Stimulated activated CD4-positive, alpha-beta T cell treated with anti-CD3 and anti-CD28 coated beads, Interleukin-15, amount 100 ng/mL, for 1 hour (primary cell): ENCODE measurements at places on chromosomes 7 and 10.
A peak's percentile ranks its signal among the peaks of the same experiment; 100 is the strongest.

- no peak for DNase-seq
Measured at GRCh38 chr7:86918245-86918644, 141.2 kb downstream of the ELAPOR2 start.

- no peak for DNase-seq
Measured at GRCh38 chr7:142866361-142867096, 11.7 kb downstream of the EPHB6 start.

DNA sequence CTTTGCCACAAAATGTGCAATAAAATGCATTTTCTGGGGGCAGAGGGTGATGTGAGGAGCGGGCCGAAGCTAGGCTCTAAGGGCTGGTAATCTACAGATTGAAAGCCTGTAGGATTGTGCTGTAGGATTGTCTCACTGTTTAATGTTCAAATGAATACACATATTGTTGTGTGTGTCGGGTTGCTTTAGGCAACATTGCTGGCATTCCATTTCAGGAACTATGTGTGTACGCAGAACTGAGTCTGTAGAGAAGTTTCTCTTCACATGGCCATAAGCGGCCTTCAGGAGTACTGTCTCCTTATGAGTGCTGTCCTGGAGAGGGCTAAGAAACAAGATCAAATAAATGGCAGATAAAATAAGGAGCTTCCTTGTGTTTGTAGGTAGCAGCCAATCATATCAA lies 540.2 kb downstream of the GATA3 start:
- DNase-seq = no peak

- no peak for DNase-seq
Measured at GRCh38 chr10:5887029-5887428, 2.7 kb downstream of the ANKRD16 start.

DNA sequence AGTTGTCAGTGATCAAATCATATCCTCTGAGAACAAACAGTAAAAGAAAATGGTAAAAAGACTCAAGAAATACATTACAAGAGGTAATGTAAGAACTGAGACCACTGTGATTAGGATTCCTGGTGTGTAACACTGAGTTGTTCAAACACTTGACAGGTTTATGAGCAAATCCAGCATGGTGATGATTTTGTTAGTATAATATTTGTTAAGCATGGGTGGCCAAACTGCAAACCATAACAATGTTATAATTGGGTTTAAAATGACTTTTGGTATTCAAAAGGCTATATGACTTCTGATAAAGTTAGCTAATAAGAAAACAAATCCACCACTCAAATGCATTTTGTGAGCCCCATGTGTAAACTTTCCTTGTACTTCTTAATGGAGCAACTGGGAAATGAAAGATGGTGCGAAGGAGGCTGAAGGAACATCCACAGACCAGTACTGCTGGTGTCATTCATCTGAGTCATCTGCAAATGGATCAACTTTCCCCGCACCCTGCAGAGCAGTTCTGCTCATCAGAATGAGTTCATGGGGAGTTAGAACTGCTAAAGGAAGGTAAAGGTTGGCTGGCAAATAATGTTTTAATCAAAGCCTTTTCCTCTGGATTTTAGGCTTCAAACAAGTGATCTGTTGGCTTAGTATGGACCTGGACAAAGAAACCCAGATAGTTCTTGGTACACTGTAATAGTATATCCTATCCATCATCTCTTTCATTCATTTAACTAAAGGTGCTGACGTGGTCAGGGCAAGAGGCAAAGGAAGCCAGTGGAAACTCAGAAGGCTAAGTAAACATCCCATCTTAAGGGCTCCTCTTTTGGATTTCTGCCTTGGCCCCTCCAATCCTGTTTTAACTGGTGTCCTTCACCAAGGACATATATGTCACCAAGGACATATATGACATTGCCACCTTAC lies 45.0 kb downstream of the AFAP1L2 start:
- DNase-seq = no peak

DNA sequence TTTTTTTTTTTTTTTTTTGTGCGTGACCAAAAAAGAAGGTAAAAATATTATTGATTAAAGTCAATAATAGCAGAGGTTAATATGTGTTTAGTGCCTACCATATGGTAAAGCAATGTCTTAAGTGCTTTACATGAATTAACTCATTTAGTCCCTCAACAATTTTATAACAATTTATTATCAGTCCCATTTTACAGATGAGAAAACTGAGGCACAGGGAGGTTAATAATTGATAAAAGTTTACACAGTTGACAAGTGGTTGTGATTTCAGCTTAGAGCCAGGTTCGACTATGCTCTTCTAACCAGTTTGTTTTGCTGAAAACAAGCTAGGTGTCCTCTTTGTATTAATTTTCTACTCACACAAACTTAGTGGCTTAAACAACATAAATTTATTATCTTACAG lies 67.0 kb downstream of the EXOC4 start:
- no peak for DNase-seq

DNA sequence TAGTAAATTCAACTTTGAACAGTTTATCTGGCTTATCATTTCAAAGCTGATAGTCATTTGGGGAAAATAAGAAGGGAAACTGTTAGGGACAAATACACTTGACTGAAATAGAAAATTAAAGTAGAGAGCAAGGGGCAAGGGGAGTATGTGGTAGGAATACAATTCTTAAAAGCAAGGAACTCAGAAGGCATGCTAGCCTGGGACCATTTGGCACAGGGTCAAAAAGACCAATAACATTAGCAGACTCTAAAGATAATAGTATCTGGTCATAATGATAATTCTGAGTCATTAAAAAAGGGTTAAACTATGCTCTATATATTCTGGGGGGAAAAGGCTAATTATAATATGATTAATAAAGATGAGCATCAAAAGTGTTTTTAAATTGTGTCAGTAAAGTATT lies 112.2 kb downstream of the CNOT4 start:
- no peak for DNase-seq

- DNase-seq = no peak
Measured at GRCh38 chr10:61039868-61040267, 95.9 kb upstream of the RHOBTB1 start.

DNA sequence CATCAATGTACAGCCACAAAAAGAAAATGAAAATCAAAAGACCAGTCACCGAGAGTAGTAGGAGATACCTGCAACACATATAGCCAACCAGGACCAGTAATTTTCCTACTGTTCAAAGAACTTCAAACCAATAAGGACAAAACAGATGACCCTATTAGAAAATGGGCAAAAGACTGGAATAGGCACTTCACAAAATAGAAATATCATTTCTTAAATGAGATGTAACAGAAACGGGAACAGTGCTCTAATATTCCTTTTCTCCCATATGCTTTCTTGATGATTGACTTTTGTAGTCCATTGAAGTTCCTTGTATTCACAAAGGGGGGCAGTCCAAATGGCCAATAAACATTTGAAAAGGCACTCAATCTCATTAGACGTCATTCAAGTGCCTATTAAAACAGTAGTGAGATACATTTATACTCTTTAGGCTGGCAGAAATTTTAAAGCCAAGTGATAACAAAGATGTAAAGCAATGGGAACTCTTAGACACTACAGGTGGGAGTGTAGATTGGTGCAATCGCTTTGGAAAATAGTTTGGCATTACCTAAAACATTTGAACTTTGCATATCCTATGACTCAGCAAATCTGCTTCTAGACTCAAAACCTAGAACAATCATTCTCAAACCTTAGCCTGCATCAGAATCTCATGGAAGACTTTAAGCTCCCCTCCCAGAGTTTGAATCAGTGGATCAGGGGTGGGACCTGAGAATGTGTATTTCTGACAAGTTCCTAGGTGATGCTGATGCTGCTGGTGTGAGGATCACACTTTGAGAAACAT lies 24.3 kb upstream of the FOXK1 start:
- DNase-seq = no peak

DNA sequence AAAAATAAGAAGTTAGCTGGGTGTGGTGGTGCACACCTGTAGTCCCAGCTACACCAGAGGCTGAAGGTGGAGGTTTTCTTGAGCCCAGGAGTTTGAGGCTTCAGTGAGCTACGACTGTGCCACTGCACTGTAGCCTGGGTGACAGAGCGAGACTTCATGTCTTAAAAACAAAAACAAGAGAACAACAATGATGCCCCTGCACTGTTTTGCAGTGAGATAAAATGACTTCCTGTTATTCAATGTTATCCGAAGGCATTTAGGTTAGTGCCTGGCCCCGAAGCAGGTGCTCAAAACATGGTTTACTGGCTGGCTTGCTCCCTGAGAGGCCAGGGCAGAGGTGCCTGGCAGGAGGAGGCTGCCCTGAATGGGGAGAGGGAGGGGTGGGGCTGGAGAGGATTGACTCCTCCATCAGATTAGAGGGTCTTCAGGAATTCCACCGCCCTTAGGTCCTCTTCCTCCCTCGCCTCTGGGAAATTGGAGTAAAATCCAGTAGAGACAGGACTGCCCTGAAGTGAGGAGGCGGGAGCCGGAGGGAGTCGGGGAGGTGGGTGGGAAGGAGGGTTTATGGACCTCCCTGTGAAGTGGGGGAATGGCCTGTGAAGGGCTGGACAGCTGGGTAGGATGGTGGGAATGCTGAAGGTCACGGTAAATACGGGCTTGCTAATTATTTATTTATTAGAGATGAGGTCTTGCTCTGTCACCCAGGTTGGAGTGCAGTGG lies 6.8 kb upstream of the CLDN4 start:
- DNase-seq = no peak

DNA sequence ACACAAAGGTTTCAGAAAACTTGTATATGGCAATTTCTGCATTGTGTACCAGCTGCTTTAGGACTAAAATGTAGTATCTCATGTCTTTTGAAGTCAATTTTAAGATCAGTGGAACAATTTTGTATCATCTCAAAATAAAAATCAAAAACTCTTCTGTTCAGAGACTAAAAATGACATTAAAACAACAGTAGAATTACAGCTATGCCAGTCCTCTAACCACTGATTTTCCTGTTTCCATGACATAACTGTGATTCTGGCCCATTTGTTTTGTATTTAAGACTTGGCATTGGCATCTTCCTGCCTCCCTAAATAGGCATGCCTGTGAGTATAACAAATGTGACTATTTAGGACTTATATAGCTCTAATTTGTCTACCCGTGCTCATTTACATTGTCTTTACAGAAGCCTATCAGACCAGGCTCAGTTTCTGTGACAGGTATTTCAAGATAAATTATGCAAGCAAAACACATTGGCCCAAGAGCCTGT lies 29.1 kb upstream of the VPS41 start:
- DNase-seq = no peak

DNA sequence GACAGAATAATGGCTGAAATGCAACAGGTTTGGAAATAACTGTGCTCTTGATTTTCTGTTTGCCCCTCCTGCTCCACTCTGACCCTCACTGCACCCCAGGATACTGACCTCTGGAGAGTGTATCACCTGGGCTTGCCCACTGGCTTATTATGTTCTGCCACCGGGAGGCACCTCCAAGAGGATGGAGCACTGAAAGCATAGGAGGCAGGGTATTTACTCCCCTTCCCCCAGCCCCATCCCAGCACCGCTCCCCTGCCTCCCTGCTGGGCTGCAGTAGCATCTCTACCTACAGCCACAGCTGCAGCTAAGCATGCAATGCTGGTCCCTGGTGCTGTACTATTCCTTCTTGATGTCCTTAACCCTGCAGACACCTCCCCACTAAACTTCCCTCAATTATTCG lies 26.4 kb downstream of the RAB11FIP2 start:
- no peak for DNase-seq

- DNase-seq = peak; percentile 61
Measured at GRCh38 chr7:1432411-1433082, 26.7 kb downstream of the MICALL2 start.

GRCh38 chr7:2164646-2165045 lies 68.1 kb downstream of the MAD1L1 start:
- no peak for DNase-seq

DNA sequence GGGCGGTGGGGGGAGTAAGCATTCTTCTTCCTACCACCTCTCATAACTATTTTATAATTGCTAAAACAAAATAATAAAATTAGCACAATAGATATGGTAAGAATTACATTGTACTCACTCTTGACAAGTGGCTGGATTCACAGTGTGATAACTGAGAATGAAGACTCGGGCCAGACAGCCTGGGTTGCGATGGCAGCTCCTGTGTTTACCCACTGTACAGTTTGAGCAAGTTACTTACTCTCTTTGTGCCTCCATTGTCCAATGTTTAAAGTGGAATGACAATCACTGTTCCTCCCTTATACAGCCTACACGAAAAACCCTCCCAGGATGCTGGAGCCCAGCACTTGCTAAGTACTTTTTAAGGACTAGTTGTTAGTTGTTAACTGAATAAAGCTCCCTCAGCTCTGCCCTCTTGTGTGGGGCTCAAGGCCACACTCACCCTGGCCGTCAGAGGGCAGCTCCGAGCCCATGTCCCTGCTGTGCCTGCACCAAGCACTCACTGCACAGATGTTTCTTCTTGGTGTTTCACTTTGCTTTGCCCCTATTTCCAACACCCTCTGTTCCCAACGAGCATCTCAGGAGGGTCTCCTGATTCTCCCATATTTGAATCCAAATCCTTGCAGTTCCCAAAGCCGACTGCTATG lies 56.4 kb upstream of the NPS start:
- no peak for DNase-seq

GRCh38 chr10:70874061-70874460 lies 14.3 kb downstream of the PCBD1 start:
- DNase-seq = no peak

- DNase-seq = no peak
Measured at GRCh38 chr7:129188372-129188891, at the start of gene SMO. Gene SMO, plus strand, starts transcription at chr7:129188633. Its CDS starts 519 bp downstream, at chr7:129189152.

- no peak for DNase-seq
Measured at GRCh38 chr7:107196834-107197610, 28.2 kb downstream of the HBP1 start.

GRCh38 chr10:95333997-95334804 lies 43.4 kb upstream of the PDLIM1 start:
- DNase-seq = no peak

GRCh38 chr7:114644455-114644854 lies 229.8 kb downstream of the FOXP2 start:
- DNase-seq = no peak

GRCh38 chr7:71482284-71482683 lies 350.3 kb downstream of the GALNT17 start:
- no peak for DNase-seq

- no peak for DNase-seq
Measured at GRCh38 chr10:116787053-116787659, 44.8 kb upstream of the HSPA12A start.

DNA sequence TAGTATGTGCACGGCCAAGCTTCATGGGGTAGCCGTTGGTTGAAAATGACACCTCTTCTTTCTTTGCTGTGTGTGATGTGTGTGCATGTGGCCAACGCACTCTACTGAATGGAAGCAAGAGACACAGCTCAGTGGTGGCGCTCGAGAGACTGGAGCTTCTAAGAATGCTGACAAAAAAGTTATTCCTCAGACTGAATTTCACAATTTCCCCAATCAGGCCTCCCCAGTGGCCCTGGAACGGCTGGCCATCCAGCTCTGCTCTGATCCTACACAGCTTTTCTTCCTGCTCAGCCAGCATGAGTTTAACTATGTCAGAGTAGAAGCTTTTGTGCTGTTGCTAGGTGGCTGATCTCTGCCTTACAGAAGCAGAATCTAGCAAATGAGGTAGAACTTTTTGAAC lies 186.7 kb upstream of the PLXDC2 start:
- DNase-seq = no peak

DNA sequence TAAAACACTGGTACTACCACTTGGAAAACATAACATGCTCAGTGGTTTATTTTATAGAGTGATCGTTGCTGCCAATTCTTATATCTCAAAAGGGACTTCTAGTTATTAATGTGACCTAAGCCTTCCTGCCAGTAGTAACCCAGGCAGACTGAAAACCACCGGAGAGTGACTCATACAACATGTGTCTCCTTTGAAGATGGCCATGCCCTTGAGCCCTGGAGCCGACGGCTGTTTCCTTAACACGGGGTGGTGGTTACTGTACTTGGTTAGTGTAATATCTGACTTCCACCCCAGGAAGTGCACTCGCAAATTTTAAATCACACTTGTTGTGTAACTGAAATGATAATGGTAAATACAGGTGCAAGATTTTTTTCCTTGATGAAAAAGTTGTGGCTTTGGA lies 30.5 kb downstream of the JAKMIP3 start:
- DNase-seq = no peak
